CD4-positive, CD25-positive, alpha-beta regulatory T cell (primary cell): ENCODE measurements at places on chromosomes 4 and X. TPM values are rescaled to one million over a fixed set of nuclear protein-coding genes. Genes with fewer than 3 reads are reported as not detected.

POU4F2 gene
- polyA plus RNA-seq: not detected

CFI gene
- polyA plus RNA-seq: not detected

ENPP6 gene
- polyA plus RNA-seq: not detected

CYTL1 gene
- not detected for polyA plus RNA-seq

DUSP9 gene
- polyA plus RNA-seq: not detected

MAGEB1 gene
- not detected for polyA plus RNA-seq

PCDH7 gene
- polyA plus RNA-seq: not detected

- peaks cover 14% of the 10 kb centered on the region for H3K4me1 ChIP-seq
- no peak overlapping the region for H3K4me3 ChIP-seq
- no peaks in the 10 kb centered on the region for H3K36me3 ChIP-seq
These were observed 1.3 kb upstream of the HAND2 start for GRCh38 chr4:173531086-173531965.

DNA sequence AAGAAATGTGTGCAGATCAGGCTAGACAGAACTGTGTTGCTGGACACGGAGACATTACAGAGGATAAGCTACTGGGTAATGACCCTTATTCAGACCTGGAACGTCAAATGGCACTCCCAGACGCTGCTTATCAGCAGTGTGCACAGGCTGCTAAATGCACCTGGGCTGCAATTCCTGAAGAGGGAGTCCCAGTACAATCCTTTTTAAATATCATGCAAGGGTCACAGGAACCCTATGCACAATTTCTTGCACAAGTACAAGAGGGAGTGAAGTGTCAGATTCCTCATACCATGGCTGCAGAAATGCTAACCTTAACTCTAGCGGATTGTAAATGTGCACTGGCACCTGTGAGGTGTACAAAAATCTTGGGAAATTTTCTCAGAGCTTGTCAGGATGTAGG is 16.9 kb downstream of the SPIN2B start:
- H3K27ac ChIP-seq: no peak overlapping the region
- DNase-seq: no peak
- no peaks in the 10 kb centered on the region for H3K27me3 ChIP-seq
- no peaks in the 10 kb centered on the region for H3K4me1 ChIP-seq
- H3K4me3 ChIP-seq: no peak overlapping the region

GRCh38 chr4:10577508-10578426 is 106.8 kb downstream of the CLNK start:
- H3K36me3 ChIP-seq: no peaks in the 10 kb centered on the region
- H3K27ac ChIP-seq: no peak overlapping the region
- no peaks in the 10 kb centered on the region for H3K27me3 ChIP-seq
- no peak for DNase-seq

DNA sequence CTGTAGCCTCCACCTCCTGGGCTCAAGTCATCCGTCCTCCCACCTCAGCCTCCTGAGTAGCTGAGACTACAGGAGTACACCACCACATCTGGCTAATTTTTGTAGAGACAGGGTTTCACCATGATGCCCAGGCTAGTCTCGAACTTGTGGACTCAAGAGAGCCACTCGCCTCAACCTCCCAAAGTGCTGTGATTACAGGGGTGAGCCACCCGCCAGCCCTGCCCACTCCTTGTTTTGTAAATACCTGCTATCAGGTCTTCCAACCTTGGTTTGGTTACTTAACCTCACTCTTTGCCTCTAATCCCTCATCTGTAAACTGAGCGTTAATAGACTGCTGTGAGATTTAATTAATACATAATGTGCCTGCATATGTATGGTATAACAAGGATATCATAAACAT is 803 bp downstream of the CNGA1 start:
- H3K27ac ChIP-seq: no peak overlapping the region
- peaks cover 18% of the 10 kb centered on the region for H3K4me1 ChIP-seq
- DNase-seq: no peak
- no peaks in the 10 kb centered on the region for H3K36me3 ChIP-seq
- H3K27me3 ChIP-seq: peaks cover 8% of the 10 kb centered on the region
- peak overlapping the region; percentile 44 for H3K4me3 ChIP-seq

GRCh38 chr4:17489123-17489522 is 22.8 kb downstream of the QDPR start:
- no peaks in the 10 kb centered on the region for H3K4me1 ChIP-seq
- no peaks in the 10 kb centered on the region for H3K27me3 ChIP-seq
- no peak overlapping the region for H3K4me3 ChIP-seq
- H3K36me3 ChIP-seq: peaks cover 30% of the 10 kb centered on the region

DNA sequence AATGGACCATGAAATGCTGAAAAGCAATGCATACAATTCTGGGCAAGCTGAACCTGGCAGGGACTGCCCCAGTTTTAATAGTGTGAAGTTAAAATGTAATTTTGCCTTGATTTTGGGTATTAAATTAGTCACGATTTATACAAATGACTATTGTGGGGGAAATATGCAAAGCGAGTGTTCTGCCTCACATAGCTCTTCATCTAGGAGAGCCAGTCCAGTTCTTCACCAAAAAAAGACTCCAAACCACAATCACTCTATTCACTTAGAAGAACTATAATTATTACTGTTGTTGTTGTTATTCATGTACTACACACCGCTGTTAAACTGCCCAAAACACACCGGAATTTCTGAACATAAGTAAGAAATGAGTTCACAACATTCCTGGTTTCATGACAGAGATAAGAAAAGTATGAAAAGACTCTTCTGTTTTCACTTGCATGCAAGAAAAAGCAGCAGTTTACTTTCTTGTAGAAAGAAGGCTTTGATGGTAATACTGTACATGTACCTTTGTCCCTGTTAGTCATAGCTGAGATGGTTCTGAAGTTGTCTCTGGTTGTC is 101.9 kb downstream of the QRFPR start:
- H3K27ac ChIP-seq: no peak overlapping the region
- no peaks in the 10 kb centered on the region for H3K36me3 ChIP-seq
- no peak for DNase-seq
- H3K27me3 ChIP-seq: peaks cover 2% of the 10 kb centered on the region
- no peak overlapping the region for H3K4me3 ChIP-seq

DNA sequence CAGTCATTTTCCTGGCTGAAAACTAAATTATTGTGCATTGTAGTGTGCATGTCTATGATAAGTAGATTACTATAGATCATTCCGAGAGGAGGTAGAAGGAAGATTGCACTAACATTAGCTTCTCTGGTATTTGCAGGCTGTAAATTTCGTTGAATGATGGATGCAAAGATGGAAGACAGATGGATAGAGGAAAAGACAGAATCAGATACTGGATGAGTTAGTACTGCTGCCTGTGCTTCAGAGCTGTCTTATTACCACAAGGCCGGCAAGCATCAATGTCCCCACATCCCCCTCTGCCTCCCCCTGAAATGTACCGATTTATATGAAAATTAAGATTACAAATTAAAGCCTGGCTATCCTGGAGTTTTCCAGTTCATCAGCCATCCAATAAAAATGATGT is 17.7 kb downstream of the NAA11 start:
- no peaks in the 10 kb centered on the region for H3K36me3 ChIP-seq
- no peaks in the 10 kb centered on the region for H3K4me1 ChIP-seq
- DNase-seq: no peak
- H3K27me3 ChIP-seq: no peaks in the 10 kb centered on the region
- H3K27ac ChIP-seq: no peak overlapping the region

DNA sequence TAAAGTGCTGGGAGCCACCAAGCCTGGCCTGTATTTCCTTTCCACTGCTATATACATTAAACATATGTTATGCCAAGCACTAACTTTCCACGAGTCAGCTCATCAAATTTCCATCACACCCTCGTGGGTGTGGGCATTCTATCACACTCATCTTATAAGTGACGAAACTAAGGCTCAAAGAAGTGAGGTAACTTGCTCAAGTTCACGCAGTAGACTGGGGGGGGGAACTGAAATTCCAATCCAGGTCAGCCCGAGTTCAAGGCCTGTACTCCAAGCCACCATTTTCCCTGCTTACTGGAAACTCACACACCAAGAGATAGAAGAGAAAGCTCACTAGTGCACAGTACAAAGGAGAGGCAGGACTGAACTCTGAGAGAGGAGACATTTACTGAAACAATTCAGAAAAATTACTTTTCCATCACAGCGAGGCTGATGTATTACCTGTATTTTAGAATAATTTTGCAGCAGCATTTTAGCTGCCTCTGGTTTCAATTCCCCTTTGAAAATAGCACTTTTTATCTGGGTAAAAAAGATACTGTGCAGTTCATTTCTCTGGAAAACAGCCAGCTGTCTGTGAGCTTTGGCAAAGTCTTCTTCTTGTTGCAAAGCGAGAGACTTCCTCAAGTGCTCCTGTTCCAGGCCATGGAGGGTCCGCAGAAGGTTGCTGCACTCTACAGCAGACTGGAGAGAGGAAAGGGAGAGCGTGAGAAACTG is 76.8 kb downstream of the EVC2 start:
- no peak overlapping the region for H3K27ac ChIP-seq
- DNase-seq: no peak
- H3K4me1 ChIP-seq: no peaks in the 10 kb centered on the region
- H3K27me3 ChIP-seq: no peaks in the 10 kb centered on the region
- no peak overlapping the region for H3K4me3 ChIP-seq

DNA sequence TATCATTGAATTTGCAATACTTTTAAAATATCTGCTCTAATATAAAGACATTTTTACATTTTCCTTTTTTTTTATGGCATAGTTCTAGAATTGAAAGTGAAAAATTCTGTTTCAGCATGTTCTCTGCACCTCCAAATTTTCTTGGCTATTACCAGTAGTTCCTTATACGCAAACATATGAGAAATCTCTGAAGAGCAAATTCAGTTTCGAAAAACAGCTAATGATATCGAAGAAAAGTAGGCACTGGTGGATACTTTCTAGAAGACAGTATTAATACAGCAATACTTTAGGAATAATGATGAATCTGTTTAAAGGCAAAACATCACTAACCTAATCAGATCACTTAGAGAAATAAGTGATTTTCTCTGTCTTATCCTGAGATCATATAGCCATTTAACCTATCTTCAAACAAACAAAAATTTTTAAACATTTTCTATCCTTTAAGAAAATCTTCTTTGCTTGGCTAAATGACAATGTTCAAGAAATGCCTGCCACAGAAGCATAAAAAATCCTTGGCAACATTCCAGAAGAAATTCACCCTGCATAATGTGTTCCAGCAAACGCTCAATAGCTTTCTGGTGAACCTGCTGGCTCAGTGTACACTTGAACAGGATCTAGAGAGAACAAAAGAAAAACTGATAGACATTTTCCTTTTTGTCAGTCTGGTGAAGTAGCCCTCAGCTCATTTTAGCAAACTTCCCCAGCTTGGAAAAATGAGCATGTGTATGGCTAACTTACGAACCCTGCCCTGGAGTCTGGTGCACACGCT is 51.2 kb upstream of the KLF3 start:
- DNase-seq: no peak
- H3K4me1 ChIP-seq: peaks cover 10% of the 10 kb centered on the region
- H3K27ac ChIP-seq: no peak overlapping the region
- no peak overlapping the region for H3K4me3 ChIP-seq
- no peaks in the 10 kb centered on the region for H3K36me3 ChIP-seq

DNA sequence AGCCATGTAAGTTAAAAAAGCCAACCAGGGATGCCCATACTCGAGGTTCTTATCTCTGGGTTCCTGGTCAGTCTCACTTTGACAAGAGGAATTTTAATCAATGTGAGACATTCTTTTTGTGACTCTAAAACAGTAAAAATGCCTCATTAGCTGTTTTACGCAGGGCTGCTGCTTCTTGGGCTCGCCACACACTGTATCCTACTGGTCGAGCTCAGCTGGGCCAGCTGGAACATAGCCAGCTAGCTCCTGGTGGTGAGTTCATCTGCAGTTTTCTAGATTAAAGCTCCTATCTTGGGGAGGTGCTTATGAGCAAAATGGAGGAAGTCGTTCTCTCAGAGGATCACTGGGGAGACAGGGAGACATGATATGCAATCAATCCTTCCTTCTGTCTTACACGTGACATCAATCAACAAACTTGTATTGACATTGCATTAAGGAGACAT is 55.9 kb upstream of the LEF1 start:
- no peaks in the 10 kb centered on the region for H3K4me1 ChIP-seq
- no peak for DNase-seq
- H3K4me3 ChIP-seq: no peak overlapping the region
- peaks cover 2% of the 10 kb centered on the region for H3K36me3 ChIP-seq
- no peak overlapping the region for H3K27ac ChIP-seq
- no peaks in the 10 kb centered on the region for H3K27me3 ChIP-seq

GRCh38 chr4:123232439-123232838 is 164.2 kb upstream of the SPRY1 start:
- no peak for DNase-seq
- H3K36me3 ChIP-seq: no peaks in the 10 kb centered on the region
- H3K27ac ChIP-seq: no peak overlapping the region
- no peak overlapping the region for H3K4me3 ChIP-seq
- no peaks in the 10 kb centered on the region for H3K4me1 ChIP-seq
- H3K27me3 ChIP-seq: no peaks in the 10 kb centered on the region

DNA sequence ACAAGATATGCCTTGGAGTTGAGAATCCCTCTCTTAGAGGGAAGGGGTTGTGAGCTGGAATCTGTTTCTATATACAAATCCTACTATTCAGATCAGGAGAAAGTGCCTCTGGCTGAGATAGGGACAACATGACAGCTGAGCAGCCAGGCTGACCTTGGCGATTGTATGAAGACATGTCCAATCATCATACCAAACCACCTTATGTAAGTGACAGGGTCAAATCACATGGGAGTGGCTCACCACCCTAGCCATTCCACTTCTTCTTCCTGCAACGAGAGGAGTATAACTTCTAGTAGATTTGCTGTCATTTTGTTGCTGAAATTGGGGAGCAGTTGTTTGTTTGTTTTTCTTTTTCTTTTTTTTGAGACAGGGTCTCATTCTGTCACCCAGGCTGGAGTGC is 48.3 kb upstream of the TMEM150C start:
- no peak overlapping the region for H3K4me3 ChIP-seq
- no peaks in the 10 kb centered on the region for H3K4me1 ChIP-seq
- DNase-seq: no peak
- H3K27me3 ChIP-seq: no peaks in the 10 kb centered on the region
- H3K36me3 ChIP-seq: no peaks in the 10 kb centered on the region

- no peak for DNase-seq
- H3K4me3 ChIP-seq: no peak overlapping the region
- H3K27ac ChIP-seq: no peak overlapping the region
- H3K36me3 ChIP-seq: no peaks in the 10 kb centered on the region
These were observed 757.1 kb upstream of the ADGRL3 start for GRCh38 chr4:60443068-60443467.

DNA sequence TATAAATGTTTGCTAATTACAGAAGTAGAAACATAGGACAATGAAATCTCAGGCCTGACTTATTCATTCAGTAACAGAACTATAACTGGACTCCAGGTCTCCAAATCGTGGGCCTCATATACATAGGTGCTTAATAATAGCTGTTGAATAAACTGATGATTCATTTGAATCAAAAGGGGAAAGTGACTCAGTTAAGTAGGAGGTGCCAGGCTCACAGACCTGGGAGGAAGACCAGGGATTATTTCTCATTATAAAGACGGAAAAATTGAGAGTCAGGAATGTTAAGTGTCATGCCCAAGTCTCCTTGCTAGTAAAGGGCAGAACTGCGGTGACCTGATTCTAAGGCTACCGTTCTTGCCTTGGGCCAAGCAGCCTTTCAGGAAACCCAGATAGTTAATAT is 131.5 kb downstream of the HS3ST1 start:
- H3K36me3 ChIP-seq: no peaks in the 10 kb centered on the region
- H3K4me3 ChIP-seq: no peak overlapping the region
- H3K27ac ChIP-seq: no peak overlapping the region
- H3K27me3 ChIP-seq: no peaks in the 10 kb centered on the region
